Stimulated activated CD8-positive, alpha-beta memory T cell treated with anti-CD3 and anti-CD28 coated beads, Interleukin-15, amount 100 ng/mL, for 24 hours (primary cell): ENCODE measurements at places on chromosomes 12 and 14.

DNA sequence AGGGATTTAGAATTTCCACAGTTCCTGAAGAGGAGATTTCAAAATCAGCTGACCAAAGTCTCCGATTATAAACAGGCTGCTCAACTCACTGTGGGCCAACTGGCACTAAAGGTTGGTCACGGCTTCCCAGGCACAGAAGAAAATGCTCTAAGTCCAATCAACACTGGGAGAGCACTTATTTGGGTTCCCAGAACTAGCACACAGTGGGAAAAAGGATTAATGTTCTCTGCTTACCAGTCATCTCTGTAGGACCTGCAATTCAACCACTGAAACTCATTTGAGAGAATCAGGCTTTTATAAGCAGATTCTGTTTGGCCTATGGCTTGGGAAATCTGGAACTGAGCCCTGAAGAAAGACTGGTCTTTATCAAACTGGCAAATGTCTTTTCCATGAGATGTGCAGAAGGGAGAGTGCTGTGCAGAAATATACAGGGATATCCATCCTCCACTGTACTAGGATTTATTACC is 49.4 kb downstream of the ABCC9 start:
- DNase-seq: no peak

GRCh38 chr12:46380881-46381280 is 8.3 kb upstream of the SLC38A2 start:
- DNase-seq: no peak

DNA sequence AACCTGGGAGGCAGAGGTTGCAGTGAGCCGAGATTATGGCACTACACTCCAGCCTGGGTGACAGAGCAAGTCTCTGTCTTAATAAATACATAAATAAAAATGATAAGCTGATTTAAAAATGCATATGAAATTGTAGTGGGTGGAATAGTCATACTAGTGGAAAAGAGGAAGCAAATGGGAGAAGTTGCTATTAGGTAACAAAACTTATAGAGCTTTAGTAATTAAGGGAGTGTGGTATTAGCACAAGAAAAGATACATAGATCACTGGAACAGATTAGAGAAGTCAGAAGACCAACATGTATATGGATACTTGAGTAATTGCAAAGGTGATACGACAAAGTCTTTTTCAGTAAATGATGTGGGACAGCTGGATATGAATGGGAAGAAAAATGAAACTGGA is 26.5 kb downstream of the TECPR2 start:
- DNase-seq: no peak

DNA sequence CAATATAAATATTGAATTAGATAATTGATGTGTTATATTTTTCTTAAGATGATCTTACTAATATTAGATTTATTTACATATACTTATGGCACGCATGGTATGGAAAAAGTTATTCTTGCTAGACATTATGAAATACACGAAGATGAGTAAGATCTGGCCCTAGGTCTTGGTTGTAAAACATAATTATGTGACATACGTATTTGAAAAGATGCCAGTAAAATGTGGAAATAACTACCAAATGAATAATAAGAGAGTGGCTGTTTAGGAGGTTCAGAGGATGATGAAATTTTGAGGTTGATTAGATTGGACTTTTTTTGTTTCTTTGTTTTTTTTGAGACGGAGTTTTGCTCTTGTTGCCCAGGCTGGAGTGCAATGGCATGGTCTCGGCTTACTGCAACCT is 41.3 kb downstream of the FANCM start:
- no peak for DNase-seq

DNA sequence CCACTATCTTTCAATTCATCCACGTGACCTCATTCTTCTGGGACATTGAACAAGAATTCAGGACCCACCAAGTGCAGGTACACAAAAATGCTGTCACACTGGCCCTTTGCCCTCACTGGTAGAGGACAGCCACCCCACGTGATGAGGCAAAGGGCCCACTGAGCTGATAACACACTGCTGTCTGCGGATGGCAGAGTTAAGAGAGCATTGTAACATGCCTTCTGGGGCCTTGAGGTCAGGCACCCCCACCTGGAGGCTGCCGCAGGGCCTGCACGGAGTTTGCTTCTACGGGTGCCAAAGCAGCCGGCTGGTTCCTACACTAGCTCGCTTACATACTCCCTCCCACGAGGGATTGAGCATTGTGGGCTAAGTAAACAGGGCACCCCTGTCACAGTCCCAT is 101.0 kb downstream of the LRIG3 start:
- no peak for DNase-seq

- DNase-seq: no peak
Measured at GRCh38 chr12:10965476-10965875, 21.2 kb downstream of the TAS2R50 start.

- no peak for DNase-seq
Measured at GRCh38 chr12:107287436-107288413, 194.4 kb upstream of the CRY1 start.

- DNase-seq: no peak
Measured at GRCh38 chr14:77439861-77440260, 16.5 kb upstream of the NOXRED1 start.

- DNase-seq: no peak
Measured at GRCh38 chr14:100222224-100223093, 16.5 kb upstream of the YY1 start.

GRCh38 chr12:67388331-67389138 is 119.4 kb downstream of the CAND1 start:
- DNase-seq: no peak

DNA sequence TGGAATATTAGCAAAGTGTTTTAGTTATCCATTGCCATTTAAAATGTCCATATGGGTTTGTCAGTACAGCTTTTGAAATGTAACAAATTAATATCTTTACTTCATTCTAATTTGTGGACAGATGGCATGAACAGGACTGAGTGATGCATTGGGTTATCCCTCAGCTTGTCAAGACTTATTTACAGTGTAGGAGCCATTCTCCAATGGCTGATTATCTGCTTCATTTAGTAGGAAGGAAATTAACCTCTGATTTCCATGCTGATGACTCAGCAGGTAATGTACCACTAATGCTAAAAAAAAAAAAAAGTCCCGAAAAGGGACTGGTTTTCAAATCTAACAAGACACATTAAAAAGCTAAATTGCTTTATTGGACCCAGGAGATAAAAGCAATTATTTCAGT is 1149.0 kb upstream of the USP15 start:
- no peak for DNase-seq

GRCh38 chr12:52867642-52868041 is 18.8 kb upstream of the KRT78 start:
- no peak for DNase-seq

DNA sequence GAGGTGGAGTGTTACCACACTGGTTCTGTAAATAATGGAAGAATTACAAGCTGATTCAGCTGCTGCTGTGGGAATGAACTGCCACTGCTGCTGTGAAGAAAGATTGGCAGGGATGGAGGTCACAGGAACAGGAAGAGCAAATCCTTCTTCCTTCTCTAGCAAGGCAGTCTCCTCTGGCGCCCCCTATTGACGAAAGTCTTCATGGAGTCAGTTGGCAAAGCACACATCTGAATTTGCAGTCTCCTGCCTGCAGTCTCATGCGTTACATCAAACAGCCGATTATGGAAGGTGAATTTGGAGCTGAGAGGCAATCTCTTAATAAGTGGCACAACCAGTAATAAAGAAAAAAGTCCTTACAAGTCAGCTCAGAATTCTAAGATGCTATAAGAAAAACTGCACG is 106.0 kb upstream of the TMTC1 start:
- no peak for DNase-seq

DNA sequence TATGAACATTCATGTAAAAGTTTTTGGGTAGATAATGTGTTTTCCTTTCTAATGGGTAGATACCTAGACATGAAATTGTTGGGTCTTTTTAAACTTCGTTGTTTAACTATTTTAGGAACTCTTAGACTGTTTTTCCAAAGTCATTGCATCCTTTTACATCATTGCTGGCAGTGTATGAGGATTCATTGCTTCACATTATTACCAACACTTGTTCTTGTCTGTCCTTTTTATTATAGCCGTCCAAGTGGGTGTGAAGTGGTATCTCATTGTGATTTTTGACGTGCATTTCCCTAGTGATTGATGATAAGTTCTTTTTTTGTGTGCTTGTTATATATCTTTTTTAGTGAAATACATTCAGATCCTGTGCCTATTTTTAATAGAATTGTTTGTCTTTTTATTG is 39.4 kb downstream of the USP15 start:
- DNase-seq: no peak

DNA sequence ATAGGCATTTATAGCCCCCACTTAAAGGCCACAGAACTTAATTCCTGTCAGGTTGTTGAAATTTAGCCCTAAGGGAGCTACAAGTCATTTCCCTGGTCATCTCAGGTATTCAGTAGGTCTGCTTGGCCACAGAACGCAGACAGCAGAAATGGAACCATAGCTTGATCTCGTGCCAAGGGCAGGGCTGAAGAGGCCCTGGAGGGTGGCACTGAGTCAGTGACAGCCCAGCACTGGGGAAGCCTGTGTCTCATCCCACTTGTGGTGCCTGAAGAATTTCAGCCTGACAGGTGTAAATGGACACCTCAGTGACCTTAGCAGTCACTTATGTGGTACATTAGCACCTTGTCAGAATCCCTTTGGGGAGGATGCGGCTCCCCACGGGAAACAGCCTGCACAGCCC is 6.6 kb downstream of the PRKAB1 start:
- no peak for DNase-seq

DNA sequence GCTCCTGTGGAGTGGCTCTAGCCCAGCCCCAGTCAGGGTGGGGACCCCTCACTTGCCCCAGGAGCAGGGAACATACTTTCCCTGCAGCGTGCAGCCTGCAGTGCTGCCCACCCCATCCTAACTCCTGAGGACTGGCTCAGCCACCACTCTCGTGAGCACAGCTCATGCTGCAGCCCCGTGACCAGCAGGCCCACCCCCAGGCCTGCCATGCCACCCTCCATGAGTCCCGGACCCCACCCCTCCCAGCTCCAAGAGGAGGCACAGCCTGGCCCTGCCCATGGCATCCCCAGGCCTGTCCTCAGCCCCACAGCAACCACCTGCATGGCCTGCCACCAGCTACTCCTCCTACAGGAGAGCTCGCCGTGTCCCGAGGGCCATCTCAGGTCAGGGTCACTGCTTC is 3.9 kb upstream of the JAG2 start:
- no peak for DNase-seq

DNA sequence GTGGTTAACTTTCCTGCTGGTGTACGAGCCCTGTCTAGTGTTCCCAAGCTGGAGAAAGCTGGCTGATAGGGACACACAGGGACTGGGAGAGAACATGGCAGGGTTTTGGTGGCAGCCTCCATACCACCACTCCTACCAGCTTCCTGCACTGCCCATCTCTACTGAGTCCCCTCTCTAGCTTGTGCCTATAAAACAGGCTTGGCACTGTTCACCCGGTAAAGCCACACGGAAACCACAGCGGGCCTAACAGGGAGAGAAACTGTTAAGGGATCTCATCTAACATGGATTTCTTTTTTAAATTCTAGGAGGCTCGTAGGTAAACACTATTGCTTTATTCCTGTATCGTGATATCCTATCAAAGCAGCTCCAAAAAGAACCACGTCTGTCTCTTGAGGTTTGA is 204.7 kb downstream of the TTC7B start:
- no peak for DNase-seq

- DNase-seq: no peak
Measured at GRCh38 chr12:58465418-58465817, 454.9 kb downstream of the LRIG3 start.

DNA sequence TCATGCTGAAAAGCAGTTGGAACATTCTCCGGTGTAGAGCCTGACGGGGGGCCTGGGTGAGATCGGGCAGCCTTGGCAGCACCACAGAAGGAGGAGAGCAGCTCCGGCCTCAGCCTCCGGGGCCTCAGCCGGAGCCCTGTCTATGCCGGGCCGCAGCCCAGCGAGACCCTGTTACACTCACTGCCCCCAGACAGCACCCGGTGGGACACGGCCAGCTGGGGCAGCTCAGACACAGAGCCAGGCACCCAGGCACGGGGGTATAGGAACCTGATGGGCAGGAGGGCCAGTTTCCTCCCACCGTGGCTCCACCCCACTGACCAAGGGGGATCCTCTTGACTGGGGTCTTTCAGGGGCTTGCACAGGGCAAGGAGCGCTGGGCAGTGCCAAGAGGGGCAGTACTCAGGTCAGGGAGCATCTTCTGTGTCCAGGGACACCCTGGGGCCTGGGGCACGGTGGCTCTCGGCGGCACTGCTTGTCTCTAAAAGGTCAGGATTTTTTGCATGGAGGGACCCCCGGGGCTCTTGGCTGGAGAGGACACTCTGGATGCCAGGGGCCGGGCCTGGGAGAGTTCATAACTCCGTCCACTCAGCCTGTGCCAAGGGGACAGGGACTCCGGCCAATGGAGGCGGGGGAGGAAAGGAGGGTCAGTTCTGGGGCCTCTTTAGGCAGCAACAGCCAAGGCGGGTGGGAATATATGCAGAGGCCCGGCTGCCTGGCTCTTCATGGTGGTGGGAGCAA is 9.4 kb downstream of the INF2 start:
- DNase-seq: no peak

DNA sequence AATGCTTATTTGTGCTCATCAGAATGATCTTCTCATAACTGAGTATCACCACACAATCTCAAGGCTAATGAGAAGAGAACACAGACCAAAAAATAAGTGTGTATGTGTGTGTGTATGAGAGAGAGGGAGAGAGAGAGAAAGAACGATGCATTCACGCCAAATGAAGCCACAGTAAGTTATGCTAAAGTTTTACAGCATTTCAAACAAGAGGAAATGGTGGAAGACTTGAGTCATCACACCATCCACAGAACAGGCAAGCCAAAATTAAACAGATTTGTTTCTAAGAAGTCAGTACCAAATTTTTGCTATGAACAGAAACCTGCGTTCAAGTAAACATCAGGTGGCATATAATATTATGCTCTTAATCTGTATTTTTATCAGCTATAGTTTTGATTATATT is 141.2 kb downstream of the MED13L start:
- DNase-seq: no peak

DNA sequence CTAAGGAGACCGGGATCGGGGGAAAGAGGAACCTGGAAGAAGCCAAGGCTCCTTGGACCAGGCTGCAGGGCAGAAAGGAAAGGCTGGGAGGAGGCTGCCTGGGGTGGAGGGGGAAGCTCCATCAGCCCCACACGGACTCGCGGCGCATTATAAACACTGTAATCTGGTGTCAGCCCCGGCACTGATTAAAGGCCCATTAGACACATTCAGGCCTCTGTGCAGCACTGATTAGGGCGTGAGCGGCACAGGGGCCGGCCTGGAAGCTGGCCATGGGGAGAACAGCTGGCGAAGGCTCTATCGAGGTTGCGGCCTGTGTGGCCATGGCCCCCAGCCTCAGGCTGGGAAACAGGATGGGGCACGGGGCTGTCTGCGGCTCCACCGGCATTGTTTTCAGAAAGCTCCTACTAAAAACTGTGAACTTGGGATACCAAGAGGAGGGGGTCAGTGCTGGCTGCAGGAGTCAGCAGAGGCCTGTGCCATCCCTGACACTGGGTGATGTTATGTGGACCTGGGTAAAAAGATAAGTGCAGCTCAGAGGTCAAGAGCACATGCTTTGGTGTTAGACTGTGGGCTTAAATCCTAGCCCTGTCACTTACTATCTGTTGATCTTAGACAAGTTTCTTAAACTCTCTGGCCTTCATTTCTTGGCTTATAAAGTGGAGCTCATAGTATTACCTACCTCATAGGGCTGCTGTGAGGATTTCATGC is 10.6 kb downstream of the ACVRL1 start:
- DNase-seq: no peak

- no peak for DNase-seq
Measured at GRCh38 chr12:27615331-27615891, 80.8 kb upstream of the REP15 start.

GRCh38 chr12:7695566-7696197 is at the start of gene GDF3:
Gene GDF3, minus strand, starts transcription at chr12:7695775. Its CDS starts 47 bp downstream, at chr12:7695728.
- DNase-seq: no peak

GRCh38 chr14:20553024-20553423 is 7.8 kb downstream of the RNASE9 start:
- DNase-seq: no peak

GRCh38 chr14:71891185-71891584 is 41.0 kb upstream of the RGS6 start:
- DNase-seq: no peak
